ENCODE measurements at places on chromosomes 4 and X. TPM values are rescaled to one million over a fixed set of nuclear protein-coding genes. Genes with fewer than 3 reads are reported as not detected.

GRCh38 chr4:111214371-111214770 lies 591.5 kb upstream of the PITX2 start:
- DNase-seq: no peak

NOX1 gene
- 1.4 TPM for polyA plus RNA-seq

EIF1AX gene
- polyA plus RNA-seq: 93.0 TPM

SH2D1A gene
- 0.19 TPM for polyA plus RNA-seq

DNA sequence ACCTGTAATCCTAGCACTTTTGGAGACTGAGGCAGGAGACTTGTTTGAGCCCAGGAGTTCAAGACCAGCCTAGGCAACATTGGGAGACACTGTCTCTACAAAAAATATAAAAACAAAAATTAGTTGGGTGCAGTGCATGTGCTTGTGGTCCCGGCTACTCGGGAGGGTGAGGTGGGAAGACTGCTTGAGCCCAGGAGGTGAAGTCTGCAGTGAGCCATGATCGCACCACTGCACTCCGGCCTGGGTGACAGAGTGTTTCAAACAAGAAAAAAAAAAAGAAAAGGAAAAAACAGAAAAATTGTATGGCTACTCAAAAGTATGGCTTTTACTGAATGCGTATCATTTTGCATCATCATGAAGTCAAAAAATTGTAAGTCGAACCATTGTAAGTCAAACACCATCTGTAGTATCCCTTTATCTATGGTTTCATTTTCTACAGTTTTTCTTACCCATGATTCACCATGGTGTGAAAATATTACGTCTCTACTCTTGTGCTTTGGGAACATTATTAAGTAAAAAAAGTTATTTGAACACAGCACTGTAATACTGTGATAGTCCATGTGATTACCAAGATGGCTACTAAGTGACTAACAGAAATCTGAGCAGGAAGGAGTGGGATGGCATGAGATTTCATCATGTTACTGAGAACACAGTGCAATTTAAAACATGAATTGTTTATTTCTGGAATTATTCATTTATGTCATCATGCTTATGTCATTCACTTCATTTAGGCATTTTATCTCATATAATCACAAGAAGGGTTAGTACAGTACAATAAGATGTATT lies 26.5 kb upstream of the MANBA start:
- no peak for DNase-seq

DNA sequence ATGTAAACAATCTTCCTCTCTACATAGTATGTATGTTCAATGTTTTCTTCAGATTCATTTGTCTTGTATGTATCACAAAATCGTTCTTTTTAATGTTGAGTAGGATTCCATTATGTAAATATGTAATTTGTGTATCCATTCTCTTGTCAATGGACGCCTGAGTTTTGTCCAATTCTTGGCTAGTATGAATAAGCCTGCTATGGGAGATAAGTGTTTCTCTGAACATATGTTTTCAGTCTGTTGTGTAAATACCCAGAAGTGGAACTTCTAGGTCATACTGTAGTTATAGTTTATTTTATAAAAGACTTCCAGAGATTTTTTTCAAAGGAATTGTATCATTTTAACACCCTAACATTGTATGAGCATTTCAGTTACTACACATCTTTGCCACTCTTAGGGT lies 2.8 kb downstream of the SMIM31 start:
- DNase-seq: no peak

CORIN gene
- polyA plus RNA-seq: 6.6 TPM

TEC gene
- polyA plus RNA-seq: 1.6 TPM

FRMD7 gene
- 1.4 TPM for polyA plus RNA-seq

DNA sequence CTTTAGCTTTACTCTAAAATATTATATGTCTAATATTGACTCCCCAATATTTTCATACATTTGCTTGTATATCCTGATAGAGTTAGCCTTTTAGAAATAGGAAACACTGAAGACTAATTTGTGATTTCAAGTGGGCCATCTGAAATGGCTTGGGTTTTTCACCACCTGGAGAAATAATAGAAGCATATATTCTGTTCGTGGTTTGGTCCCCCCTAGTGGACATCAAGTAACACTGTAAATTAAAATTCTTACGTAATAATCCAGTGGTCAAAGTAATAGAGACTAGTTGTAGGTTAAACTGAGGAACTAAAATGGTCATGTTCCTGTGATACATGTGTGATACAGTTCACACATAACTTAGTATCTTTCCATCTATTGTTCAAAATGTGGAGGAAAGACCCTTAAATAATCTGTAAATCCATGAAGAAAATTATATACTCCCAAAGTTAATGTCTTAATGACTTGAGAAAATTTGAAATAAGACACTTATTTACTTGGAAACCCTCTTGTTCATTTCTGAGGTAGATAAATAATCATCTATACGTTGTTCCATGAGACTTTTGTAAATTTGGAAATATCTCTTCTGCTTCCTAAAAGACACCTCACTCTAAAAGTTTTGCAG lies 79.8 kb upstream of the SMARCAD1 start:
- DNase-seq: no peak

USO1 gene
- 81.9 TPM for polyA plus RNA-seq

DNA sequence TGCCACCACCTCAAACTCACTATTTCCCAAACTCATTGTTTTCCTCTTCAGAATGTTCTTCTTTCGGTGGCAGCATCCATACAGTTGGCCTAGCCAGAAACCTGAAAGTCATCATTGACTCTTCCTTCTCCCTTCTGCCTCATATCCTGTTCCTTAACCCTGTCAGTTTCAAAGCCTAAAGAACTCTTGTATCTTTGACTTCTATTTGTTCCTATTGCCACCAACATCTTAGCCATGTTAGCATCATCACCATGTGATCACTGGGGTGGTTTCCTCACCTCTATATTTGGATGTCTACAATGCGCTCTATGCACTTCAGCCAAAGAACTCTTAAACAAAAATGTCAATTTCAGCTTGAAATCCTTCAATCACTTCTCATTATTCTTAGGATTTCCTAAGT lies 29.0 kb downstream of the DDX60L start:
- DNase-seq: no peak

SMIM31 gene
- polyA plus RNA-seq: 0.39 TPM

DNA sequence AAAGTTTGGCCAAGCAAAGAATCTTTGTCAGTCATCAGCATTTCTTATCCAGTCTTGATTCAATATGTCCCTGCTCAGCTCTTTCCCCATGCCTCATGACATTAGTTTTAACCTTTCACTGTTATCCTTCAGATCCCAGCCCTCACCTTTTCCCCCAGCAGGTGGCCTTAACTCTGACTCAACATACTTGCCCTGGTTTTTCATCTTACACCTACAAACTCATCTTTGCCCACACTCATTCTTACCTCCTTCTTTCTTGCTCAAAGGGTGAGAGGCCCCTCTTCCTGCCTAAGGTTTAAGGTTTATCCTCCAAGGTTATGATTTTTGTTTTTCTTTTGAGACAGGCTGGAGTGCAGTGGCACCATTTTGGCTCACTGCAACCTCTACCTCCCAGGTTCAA lies 10.6 kb upstream of the ANXA5 start:
- no peak for DNase-seq

HSFX2 gene
- polyA plus RNA-seq: 0.46 TPM

- DNase-seq: no peak
Measured at GRCh38 chr4:181046809-181047208, 1196.4 kb upstream of the TENM3 start.

DNA sequence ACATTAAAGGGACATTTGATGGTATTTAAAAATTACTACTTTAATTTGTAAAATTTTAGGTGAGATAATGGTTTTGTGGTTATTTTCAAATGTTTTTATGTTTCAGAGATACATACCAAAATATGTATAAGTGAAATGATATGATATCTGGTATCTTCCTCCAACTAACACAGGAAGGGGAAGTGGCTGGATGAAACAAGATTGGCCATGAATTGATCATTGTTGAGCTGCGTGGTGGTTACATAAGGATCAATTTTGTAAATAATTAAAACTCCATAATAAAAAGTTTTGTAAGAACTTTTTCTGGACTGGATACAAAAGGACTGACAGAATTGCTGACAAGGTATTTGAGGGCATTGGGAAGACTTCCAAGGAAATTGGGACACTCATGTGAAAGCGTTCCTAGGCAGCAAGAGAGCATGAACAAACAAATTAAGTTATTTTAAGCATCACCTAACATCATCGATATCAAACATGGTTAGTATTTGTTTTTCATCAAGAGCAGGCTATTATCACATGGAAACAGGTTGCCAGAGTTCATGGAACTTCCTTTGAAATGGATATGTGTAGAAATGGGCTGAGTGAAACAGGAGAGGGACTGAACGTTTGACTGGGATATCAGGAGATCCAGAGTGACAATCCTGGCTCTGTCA lies 4.4 kb upstream of the PGM2 start:
- no peak for DNase-seq

- no peak for DNase-seq
Measured at GRCh38 chr4:21012851-21013331, 312.6 kb downstream of the PACRGL start.

DNA sequence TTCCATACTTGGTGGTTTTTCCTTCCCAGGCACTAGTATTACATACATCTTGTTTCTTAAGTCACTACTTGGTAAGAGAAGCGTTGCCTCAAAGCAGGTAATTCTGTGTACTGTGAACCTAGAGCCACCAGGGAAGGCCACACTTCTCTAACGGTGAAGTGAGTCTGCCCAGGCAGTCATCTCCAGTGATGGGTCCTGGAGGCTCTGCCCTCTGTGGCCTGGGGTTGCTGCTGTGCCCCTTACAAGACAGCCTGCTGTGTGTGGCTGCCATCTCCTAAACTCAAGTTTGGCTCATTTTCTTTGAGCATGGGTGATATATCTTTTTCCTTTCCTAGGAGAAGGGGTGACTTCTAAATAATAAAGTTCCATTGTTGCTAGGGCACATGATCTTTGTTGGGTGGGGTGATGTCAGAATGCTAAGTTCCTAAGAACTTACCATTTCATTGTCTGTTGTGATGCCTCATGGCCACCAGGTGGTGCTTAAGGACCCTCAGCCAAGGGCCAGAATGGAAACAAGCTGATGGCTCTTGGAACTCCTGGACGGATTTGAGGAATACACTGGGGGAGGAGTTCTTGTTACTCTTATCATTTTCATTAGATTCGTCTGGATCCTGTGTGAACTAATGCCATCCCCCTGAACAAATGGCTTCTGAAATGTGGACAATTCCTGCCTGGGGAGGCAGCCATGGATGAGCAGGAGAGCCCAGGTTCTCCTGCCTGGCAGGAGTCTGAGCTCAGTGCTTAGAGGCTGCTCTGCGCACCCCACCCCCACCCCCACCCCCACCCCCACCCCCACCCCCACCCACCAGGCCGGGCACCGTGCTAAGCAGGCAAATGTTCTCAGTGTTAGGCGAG lies 41.1 kb upstream of the WDR1 start:
- peak; percentile 64 for DNase-seq

GRCh38 chr4:8539661-8540060 lies 40.5 kb upstream of the GPR78 start:
- DNase-seq: no peak

DNA sequence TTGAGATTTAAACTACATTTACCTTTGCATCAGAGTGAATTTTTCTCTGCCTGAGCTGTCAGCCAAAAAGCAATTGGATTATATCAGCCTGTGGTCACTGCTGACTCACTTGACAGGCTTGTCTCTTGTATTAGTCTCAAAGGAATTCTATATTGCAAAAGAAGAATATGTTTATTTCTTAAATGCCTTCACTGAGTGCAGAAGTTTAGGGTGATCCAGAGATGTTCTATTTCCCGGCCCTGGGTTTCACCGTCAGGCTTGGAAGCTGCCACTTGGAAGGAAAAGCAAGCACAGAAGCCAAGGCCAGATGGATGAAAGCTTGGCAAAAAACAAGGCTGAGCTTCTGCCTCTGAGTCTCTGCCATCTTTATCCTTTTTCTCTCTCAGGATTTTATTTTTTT lies 80.9 kb downstream of the FAM114A1 start:
- DNase-seq: no peak

Data from left renal pelvis (tissue), 4 donors.